Thymus (tissue), 14 donors: ENCODE measurements at places on chromosomes 4 and X. TPM values are rescaled to one million over a fixed set of nuclear protein-coding genes. Genes with fewer than 3 reads are reported as not detected.

SRPX gene
- 108 TPM for polyA plus RNA-seq

GRCh38 chr4:174009686-174010451 is 273.6 kb downstream of the FBXO8 start:
- DNase-seq: no peak

DNA sequence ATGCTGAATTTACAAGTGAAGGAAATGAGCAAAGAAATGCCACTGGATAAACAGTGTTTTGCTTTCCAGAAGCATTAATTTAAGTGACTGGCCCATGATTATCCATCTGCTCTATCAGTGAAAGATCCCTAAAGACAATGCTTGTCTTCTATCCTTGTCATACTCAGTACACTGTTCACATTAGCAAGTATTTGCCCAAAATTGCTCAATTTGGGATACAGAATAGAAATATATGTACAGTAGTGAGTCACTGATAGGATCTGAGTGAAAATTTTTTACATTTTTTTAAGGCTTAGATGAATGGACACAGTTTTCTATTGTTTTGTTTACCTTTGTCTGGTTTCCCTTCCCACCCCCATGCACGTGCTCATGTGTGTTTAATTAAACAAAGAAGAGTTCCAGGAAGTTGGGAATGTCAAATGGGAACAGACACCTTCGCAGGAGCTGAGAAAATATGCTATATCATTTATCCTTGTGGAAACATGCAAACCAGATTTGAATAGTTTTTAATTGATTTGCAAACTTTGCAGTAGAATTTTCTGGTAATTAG is 656.3 kb downstream of the RPA4 start:
- no peak for DNase-seq

DNA sequence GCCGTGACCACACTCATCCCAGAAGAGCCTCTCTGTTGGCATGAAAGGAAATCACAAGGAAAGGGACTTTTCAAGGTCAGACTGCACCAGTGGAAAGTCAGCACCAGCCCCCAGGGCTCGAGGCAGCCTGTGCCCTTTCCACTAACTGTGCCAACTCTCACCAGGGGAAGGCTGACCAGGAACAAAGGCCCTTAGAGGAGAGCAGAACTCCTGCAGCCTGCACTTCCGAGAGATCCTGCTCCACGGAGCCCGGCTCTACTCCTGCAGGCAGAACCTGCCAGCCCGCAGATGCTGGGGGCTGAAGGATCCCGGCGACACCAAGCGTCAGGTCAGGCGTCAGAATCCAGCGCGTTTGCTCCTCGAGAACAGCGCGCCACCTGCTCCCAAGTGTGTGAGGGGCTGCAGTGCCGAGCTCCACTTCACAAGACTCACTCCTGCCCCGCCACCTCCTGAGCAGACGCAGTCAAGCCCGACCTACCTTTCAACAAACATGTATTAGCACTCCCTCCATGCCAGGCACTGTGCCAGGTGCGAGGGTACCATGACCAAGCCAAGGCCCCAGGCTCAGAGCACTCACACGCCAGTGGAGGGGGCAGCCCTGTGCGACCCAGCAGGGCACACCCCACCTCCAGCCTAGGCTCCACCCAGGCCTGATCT is 13.6 kb upstream of the HELT start:
- peak; percentile 13 for DNase-seq

CCNA2 gene
- 8.8 TPM for polyA plus RNA-seq

DNA sequence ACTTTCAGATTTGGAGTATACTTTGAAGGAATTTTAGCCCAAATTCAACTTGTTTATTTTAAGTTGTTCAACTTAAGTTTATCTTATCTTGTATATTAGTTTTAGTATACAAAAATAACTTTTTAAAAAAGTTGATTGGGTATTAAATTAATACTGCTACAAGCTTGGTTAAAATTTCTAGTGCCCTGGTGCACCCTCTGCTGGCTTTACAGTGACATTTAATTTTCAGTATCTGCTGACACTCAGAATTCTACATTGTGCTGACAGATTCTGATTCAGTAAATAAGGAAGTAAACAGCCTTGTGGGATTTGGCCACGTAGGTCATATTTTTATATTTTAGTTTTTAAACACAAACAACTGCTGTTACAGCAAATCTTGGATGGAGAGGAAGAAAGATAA is 2.9 kb downstream of the EDA start:
- DNase-seq: no peak

DNA sequence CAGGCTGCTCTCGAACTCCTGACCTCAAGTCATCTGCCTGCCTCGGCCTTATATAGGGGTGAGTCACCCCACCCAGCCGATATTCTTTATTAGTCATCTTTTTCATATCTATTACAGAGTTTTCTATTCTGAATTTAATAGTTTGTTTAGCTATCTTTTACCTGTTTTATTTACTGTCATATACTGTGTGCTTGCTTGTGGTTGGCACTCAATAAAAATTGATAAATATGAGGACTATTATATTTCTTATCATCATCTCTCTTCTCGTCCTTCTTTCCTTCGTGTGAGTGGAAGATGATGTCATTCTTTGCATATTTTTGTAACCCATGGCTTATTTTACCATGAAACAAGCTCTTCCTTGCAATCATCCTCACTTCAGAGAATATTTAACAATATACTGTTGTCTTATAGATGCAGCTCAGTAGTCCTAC is 265.5 kb downstream of the ARHGAP24 start:
- no peak for DNase-seq

- DNase-seq: no peak
These were observed 61.8 kb downstream of the CAMK2D start for GRCh38 chr4:113699772-113700171.

DNA sequence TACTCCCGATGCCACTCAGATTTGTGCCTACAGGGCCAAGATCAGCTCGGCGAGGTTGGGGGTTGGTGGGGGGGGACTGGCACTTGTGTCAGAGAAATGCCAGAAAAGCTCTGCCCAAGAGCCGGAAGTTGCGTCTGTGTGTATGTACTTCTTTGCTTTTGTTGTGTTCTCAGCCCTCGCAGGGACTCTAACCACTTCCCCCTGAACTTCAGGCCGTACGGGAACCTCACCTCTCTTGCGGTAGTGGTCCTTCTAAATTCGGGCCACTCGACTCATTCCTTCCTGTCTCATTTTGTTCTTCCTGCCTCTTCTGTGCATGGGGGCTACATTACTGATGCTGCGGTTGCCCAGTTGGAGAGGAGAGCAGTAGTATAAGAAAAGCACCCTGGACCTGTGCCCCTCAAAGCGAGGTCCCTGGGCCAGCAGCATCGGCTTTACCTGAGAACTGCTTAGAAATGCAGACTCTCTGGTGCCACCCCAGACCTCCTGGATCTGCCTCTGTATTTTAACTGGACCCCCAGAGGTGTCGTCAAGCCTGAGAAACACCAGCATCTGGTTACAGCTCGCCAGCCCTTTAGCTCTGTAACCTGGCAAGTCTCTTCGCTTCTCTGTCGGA is 146.3 kb upstream of the RPS6KA3 start:
- DNase-seq: no peak

- no peak for DNase-seq
These were observed 705.1 kb upstream of the GRID2 start for GRCh38 chr4:91598696-91599095.

GRCh38 chr4:36332023-36332781 is 50.8 kb downstream of the DTHD1 start:
- no peak for DNase-seq

GRCh38 chrX:113906168-113906567 is 677.7 kb upstream of the HTR2C start:
- DNase-seq: no peak

DNA sequence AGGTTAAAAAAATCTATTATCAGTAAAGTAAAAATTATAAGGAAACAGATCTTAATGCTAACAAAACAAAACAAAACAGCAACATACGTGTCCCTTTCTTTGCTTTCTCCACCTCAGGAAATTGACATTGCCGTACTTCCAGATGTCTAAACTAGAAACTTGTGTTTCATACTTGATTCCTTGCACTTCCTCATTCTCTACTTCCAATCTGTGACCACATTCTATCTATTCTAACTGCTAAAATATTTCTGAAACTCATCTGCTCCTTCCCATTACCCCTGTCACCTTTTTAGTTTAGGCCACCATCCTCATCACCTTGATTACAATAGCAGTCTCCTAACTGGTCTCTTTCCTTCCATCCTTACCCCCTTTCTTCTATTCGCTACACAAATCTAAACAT is 22.5 kb upstream of the RPA4 start:
- DNase-seq: no peak

GYPB gene
- polyA plus RNA-seq: 0.25 TPM

RAB39B gene
- 8.1 TPM for polyA plus RNA-seq

DNA sequence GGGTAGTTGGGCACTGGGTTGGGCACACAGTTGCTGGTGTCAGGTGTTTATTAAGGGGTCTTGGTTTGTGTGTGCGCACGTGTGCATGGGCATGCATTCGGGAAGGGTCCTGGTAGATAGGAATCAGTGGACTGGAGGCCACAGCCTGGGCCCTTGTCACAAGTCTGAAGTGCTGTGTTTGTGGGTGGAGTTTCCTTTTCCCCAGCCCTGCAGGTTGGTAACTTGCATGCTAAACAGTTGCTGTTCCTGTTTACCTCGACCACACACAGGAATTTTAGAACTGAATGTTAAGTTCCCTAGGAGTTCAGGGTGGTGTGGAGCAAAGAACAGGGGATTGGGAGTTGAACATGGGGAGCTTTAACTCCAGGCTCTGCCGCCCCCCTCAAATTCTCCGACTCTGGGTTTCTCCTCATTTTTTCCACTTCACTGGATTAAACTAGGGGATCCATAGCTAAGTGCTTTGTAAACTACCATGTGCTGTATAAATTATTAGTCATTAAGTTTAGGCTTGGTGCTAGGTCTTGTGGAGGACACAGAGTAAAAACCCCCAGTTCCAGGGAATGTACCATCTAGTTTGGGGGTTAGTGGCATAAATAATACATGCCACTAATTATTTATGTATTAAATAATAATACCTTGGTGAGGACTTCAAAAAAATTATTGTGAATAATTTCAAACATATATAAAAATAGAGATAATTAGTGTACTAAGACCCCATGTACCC is 49.0 kb downstream of the STARD8 start:
- DNase-seq: peak; percentile 22

GRCh38 chr4:35052546-35052945 is 1191.8 kb downstream of the ARAP2 start:
- DNase-seq: no peak

DNA sequence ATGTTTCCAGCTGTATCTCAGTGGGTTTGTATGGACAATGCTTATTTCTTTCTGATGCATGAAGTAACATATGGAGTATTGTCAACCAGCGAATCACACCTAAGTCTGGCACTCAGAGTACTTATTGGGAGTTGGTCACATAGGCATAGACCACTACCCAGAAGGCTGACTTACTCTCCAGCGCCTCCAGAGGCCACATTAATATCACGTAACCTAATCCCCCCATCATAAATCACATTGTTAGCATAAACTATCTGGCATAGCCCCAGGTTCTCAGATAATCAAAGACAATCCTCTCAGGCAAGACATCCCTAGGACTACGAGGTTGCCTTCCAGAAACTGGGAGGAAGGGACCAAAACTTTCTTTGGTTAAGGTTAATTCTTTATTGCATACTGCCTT is 560.5 kb upstream of the PABPC4L start:
- DNase-seq: no peak

DNA sequence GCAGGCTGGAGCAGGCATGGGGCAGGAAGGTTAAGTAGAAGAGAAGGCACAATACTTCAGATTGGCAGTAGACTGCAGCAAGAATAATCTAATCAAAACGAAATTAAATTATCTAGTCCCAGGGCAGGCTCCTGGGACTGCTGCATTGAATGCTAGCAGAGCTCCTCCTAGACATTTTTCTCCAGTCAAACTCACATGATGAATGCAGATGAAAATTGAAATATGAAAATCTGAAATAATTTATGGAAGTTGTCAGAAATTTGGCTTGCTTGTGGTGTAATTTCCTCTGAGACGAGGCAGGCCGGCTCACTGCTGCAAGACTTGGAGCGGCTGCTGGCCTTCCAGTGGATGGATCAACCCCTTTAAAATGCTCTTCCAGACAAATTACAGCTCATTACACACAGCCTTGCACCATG is 78.0 kb upstream of the TMEM33 start:
- no peak for DNase-seq

- no peak for DNase-seq
These were observed 9.6 kb downstream of the UBA6 start for GRCh38 chr4:67691328-67691727.

DNA sequence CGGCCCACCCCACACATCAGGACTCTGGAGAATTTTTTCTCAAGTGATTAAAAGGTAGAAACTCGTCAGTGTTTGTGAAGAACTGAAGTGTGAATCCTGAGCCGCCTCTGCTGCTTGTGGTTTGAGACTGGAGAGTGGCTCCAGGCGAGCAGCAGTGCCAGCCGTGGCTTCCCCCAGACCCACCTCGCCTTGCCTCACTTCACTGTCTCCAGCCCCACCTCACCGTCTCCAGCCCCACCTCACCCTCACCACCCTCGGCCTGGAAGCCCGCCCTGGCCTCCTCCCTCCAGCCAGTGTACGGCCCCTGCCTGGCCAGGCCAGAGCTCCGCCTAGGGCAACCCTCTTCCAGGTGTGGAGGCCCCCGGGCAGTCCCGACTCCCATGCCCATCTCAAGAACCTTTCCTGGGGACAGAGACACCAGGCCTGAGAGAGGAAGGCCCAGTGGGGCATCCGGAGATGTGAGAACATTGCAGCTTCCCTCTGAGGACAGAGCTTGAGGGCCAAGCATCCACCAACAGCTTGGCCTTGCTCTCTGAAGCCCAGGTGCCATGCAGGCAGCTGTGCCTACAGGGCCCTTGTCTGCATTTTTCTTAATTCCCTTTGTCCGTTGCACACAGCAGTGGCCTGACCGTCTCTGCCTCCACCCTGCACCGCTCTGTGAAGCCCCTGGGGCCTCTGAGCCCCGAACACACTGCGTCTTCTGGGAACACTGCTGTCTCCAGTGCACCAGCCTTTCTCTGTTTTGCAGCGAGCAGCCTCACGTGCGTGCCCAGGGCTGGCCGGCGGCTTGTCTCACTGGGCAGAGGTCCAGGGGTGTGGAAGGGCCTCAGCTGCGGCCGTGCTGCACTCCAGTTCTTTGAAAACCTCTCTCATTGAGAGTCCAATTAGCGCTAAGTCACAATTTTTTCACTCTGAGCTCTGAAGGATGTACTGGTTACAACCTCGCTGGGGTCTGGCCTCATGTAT is 13.8 kb downstream of the SH3BP2 start:
- no peak for DNase-seq

- DNase-seq: no peak
These were observed 26.1 kb upstream of the CXCL13 start for GRCh38 chr4:77579406-77580076.

- DNase-seq: no peak
These were observed 426.8 kb downstream of the HNRNPD start for GRCh38 chr4:81946996-81947395.

GRCh38 chrX:14386981-14387380 is 142.4 kb upstream of the GLRA2 start:
- DNase-seq: no peak

GPR82 gene
- 0.50 TPM for polyA plus RNA-seq

- no peak for DNase-seq
These were observed 1109.0 kb upstream of the IGFBP7 start for GRCh38 chr4:58219179-58219578.

- DNase-seq: no peak
These were observed 74.1 kb downstream of the SMARCA1 start for GRCh38 chrX:129449148-129449547.
